ENCODE measurements at places on chromosomes 6 and 20. TPM values are rescaled to one million over a fixed set of nuclear protein-coding genes. Genes with fewer than 3 reads are reported as not detected.

The SAMD3 gene
- 15.6 TPM for total RNA-seq

GRCh38 chr6:90083891-90084290, 189.6 kb downstream of the GJA10 start:
- no peak for DNase-seq

DNA sequence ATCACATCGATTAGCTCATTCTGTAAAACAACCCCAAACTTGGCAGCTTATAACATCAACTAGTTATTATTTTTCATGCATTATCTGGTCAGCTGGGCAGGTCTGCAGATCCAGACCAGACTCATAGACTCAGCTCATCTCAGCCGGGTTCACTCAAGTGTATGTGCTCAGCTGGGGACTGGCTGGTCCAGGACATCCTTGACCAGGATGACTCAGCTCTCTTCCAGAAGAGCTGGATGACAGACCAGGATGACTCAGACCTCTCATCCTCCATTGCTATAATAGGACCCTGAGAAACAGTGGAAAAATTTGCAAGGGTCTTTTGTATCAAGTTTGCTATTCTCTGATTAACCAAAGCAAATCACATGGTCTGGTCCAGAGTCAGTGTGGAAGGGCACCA, 312.5 kb upstream of the PLCB4 start:
- DNase-seq = no peak

GRCh38 chr6:84428300-84428907, 201.0 kb upstream of the CEP162 start:
- DNase-seq = no peak

DNA sequence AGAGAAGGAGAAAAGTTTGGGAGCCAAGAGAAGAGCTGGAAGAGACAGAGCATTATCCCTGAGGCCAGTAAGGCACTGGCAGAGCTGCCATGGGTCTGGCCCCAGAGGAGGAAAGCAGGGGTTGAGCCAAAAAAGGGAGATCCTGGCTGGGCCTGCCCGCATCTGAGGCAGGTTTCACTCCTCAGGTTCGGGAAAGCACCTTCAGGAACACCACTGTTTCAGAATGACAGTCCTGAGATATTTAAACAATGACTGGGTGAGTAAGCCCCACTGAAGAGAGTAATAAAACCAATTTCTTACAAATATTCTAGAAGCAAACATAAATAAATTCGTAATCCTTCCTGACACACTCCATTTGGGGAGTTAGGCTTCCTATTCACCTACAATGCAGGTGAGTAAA, 152.2 kb downstream of the BACH2 start:
- no peak for DNase-seq

DNA sequence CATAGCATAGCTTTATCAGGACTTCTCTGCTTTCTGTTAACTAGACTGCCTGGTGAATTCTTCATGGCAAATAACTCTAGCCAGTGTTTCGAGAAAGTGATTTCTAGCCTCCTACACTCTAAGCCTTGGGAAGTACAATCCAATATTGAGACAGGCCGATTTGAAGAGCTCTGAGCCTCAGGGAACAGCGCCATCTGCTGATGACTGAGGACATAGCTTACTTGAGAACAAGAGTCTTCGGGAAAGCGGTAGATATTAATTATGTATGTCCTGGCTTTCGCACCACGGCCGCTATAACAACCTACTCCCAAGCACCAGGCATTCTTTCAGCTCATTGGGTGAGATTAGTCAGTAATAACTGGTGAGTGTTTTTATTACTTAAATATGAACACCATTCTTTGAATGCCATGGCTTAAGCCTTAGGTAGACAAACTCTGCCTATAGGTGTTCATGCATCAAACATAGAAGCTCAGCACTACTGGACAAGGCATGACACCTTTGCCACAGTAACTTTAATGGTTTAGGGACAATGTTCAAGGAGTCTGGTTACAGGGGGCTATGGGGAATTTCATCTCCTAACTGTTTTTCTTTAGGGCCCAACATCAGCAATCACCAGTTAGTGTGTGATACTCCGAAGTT, 518.6 kb downstream of the BMP2 start:
- peak; percentile 66 for DNase-seq

GRCh38 chr6:134230087-134230700, 87.7 kb downstream of the SGK1 start:
- DNase-seq = no peak

DNA sequence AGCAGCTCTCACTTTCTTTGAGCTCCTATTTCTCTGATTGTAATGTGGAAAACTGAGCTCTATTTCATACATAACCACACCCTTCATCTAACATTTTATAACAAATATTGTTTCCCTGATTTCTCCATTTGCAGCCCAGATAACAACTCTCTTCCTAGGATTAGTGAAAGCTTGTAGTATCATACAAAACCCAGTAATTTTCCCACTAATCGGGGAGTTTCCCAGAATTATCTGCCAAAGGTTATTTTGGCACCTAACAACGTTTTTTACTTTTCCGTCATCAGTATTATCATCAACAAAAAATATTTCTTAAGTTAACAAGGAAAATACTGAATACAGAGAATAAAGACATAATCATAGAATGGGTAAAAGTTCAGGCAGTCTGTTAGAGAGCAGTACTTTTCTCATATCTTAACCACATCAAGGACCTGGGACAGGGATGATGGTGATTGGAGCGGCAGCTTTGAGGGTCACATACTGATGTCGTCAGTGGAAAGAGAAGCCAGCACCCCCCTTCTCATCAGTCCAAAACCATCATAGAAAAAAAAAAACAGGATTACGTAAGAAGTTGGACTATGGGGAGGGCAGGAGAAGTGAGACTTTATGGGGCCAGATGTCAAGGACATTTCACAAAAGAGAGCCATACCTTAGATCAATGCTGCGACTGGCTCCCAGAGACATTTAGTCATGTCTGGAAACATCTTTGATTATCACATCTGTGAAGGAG, 166.1 kb upstream of the TNFAIP3 start:
- no peak for DNase-seq
